NCI-H510A treated with DMSO at 0.1 percent for 48 hours (cell line): ENCODE measurements at places on chromosomes 7 and 10.

DNA sequence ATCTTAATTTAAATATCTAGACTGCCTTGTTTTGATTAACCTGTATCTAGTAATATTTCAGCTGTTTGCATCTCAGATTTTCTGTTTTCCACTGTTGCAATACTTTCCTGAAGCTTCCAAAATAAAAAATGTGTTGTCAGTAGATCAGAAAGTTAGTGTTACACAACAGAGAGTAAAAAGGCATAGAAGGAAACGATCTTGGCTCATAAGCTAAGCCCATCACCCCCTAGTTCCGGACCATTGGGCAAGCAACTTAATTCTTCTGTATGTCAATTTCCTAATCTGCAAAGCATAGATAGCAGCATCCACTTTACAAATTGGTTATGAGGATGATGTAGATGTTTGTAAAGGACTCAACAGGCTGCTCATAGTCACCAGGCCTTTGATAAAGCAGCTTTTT lies 4.4 kb downstream of the PON3 start:
- no peak for DNase-seq

DNA sequence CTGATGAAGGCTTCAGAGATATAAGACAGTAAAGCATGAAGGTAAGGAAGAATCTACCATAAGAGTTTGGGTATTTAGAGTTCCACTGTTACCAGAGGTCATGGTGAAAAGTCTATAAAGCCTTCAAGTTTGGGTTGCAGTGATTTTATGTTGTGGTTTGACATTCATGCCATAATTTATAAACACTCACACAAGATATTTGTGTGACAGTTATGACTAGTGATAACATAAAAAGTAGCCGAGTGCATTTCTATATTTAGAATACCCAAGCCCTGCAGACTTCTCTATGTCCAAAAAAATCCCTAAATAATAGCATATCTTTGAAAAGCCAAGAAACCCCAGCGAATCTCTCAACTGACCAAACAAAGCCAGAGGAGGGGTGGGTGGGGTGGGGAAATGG lies 229.9 kb downstream of the CXCL12 start:
- DNase-seq = no peak

DNA sequence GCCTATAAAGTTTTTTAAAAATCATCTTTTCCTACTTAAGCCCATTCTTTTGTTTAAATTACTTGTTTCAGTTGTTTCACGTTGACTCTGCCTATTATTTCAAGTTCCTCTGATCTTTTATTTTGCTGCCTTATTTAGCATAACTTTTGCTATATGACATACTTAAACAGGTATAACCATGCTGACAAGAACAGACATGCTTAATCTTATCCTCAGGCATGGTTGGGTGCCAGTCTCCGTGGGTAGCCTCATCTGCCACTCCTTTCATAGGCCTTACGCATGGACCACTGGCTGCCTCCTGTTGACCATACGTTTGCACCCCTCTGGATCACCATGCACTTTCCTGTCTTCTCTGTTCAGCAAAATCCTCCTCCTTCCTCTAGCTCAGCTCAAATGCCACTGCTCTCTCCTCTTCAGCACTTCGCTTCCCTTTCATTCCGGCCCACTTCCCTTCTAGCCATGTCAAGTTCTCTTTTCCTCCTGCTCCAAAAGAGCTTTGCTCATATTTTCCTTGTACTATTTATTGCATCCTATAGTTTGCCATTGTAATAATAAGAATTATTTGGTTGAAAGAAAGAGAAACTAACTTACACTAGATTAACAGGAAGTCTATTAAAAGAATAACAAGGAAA lies 10.0 kb upstream of the TSPAN33 start:
- no peak for DNase-seq

GRCh38 chr10:22473044-22473443 lies 127.7 kb downstream of the SPAG6 start:
- no peak for DNase-seq

DNA sequence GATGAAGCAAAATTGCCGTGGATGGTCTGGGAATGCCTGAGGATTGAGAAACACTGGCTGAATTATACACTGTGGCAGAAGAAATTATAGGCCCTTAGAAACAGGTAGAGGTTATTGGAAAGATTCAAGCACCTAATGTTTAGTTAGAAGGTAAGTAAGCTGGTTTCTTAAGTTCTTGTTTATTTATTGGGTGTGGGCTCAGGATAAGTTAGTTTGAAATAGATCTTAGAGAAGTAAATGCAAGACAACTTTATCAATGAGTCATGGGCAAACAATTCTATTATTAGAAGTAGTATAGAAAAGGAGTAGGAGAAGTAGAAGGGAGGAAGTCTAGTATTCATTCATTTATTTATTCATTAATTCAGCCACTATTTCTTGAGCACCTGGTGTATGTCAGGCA lies 96.5 kb downstream of the KAT6B start:
- no peak for DNase-seq
